ENCODE measurements at places on chromosomes 6 and 20.

DNA sequence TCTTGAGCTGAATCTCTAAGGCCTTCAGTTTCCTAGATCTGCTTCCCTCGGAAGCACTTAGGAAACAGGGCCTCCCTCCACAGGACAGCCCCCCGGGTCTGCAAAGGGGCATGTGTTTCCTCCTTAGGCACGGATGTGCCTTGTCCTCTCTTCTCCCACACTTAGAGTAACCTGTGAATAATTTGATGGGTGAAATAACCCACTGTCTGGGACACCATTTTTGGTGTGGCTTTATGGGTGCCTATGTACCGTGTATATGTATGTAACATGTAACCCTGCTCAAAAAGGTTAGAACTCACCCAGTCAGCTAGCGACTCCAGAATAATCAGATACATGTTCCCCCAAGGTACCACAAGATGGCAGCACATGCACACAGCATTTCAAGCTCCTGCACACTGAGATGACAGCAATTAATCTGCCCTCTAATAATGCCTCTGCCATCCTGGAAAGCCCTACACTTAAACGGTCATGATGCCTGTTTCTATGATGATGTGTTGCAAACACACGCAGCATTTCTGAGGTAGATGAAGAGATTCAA, 212.0 kb upstream of the PROKR2 start:
- peak; percentile 86 for DNase-seq

DNA sequence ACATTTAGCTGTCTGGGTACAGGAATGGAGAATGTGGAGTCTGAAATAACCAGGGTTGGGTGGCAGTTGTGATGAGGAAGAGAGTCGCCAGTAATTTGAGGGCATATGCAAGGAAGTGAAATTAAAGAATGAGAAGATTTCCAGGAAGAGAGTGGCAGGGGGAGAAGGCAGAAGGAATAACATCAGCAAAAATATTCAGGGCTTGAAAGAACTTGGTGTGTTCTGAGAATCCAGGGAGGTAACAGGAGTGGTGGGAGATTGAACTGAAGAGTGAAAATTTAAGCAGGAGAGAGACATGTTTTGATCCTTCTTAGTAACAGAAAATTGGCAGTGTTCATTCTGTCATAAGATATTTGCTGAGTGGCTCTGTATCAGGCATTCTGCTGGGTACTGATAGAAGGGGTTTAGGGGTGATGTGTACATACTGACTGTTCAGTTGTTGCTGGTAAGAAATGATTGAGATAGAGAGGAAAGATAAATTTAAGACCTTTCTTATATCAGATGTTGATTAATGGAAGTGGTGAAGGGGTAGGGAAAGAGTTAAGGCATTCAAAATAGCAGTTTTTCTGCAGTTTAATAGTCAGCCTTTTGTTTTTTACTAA, 54.7 kb downstream of the PHF20 start:
- no peak for DNase-seq

- no peak for DNase-seq
These were observed 857.6 kb upstream of the SLC35B3 start for GRCh38 chr6:9292975-9293374.

- no peak for DNase-seq
These were observed 55.5 kb downstream of the BMP7 start for GRCh38 chr20:57210911-57211280.

DNA sequence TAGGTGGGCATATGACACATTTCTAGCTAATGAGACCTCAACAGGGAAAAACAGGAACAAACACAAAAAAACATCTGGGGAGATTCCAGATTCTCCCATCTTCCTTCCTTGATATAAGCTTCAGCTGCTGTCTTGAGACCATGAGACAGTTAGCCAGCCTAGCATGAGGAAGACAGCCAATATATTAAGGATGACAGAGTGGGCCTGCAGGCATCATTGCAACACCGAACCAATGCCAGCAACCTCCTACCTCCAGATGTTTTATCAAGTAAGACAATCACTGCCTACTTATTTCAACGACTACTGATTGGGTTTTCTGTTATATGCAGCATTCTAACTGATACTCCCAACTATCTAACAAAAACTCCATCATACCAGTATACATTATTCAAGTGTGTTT, 119.0 kb downstream of the ISM1 start:
- no peak for DNase-seq

- DNase-seq, result no peak
These were observed 34.1 kb downstream of the MEI4 start for GRCh38 chr6:77686931-77687330.

- DNase-seq, result no peak
These were observed 8.5 kb downstream of the MRPS18A start for GRCh38 chr6:43679057-43679456.

DNA sequence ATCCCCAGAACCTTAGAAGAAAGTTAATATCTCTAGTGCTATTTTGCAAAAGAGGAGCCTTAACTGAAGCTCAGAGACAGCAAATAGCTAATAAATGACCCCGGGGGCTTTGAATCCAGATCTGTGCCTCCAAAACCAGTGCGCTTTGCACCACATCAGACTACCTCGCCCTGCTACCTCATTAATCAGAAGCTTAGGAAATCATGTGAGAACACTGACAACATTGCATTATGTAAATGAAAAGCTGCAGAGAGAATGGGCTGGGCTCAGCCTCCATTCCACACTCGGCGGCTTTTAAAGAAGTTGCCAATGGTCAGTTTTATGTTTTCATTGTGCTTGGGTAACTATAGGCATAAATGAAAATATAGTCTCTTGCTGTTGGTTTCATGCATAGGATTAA, 54.0 kb upstream of the STMND1 start:
- no peak for DNase-seq

DNA sequence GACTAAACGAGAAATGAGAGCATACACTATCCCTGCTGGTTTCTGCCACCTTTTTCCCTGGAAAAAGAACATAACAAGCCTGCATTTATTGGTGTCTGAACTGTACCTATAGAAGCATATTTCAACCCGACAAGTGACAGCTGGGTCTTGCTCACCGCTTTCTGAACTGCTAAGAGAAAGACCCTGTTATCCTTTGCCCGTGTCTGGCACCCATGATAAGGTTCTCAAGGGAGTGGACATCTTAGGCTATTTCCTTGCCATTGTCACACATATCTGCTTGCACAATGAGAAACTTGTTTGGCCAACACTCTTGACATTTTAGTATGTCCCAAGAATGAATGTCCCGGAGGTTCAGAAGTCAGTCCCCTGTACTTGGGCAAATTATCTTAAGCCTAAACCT, 19.3 kb downstream of the RIPOR2 start:
- DNase-seq, result no peak

GRCh38 chr6:12947967-12948366, 231.4 kb downstream of the PHACTR1 start:
- no peak for DNase-seq

- DNase-seq, result no peak
These were observed 190.5 kb downstream of the SLC16A10 start for GRCh38 chr6:111277819-111278218.

DNA sequence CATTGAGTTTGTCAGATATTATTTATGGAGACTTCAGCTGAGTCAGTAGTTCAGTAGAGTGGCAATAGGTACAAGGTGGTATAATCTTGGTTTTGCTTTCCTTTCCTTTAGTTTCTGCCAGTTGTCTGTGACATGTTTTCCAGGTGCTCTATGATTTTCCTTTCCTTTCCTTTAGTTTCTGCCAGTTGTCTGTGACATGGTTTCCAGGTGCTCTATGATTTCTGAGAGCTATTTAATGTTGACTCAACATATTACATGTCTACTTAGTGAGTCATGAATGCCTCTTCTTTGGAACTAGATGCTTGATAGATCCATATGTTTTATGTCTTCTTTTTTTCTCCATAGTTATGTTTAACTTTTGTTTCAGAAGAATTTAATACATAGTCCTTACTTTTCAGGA, 186.4 kb upstream of the DEFB112 start:
- DNase-seq, result no peak

DNA sequence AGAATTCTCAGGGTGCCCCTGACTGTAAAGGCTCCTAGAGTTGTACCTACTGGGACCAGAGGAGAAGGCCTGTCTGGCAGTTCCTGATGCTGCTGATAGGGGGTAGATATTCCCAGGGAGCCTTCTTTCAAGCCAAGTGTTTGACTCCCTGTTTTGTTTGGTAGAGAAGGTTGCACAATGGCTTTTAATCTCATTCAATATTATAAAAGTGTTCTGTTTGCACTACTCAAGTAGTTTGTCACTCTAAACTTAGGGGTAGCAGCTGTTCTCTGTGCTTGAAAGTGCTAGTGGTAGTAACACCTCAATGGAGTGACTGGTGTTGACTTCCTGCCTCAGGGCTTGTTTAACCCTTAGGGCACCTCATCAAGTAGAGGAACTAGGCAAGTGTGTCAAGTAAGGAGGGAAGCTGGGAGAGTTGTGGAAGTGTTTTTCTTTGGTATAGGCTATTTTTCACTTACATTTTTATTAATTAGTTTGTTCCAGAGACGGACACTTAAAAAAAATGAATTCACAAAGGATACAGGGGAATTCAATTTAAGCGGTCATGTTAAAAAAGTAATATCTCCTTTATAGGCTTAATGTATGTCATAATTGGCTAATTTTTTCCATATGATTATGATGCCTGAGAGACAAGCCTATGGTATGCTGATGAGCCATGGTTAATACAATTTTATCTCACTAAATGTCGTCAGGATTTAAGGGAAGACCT, 38.1 kb downstream of the BICRAL start:
- DNase-seq, result peak; percentile 5

DNA sequence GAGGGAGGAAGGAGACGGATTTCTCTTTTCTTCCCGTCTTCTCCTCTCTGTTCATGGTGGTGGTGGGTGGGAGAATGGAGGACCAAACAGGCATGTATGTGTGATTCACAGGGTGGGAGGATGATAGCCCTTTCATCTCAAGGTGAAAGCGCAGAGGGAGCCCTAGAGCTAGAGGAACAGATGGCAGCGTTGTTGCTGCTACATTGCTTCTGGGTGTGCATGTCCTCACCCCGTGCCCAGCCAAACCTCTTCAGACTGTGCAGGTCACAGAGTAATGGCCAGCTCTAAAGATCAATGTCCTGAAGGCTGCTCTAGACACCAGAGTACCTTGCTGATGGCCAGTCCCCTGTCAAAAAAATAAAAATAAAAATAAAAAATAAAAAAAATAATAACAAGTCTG, 301.8 kb downstream of the TBC1D7 start:
- DNase-seq, result no peak

GRCh38 chr20:8221887-8222419, 89.9 kb downstream of the PLCB1 start:
- DNase-seq, result no peak

DNA sequence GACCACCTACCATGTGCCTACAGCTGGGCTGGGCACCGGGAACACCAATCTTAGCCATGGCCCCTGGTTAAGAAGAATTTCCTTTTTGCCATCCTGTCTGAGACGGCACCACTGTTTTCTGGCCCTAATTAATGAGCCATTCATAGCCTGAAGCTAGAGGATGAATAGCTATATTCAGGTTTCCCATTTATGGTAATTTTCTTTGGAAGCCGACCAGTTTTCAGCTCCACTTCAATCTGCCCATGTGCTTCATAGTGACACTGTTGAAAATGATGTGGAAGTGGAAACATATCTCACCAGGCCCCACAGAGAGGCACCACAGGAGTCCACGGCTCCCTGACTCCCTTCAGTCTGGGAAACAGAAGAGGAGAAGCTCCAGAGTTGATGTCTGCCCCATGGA, 22.6 kb upstream of the ULBP3 start:
- DNase-seq, result no peak

DNA sequence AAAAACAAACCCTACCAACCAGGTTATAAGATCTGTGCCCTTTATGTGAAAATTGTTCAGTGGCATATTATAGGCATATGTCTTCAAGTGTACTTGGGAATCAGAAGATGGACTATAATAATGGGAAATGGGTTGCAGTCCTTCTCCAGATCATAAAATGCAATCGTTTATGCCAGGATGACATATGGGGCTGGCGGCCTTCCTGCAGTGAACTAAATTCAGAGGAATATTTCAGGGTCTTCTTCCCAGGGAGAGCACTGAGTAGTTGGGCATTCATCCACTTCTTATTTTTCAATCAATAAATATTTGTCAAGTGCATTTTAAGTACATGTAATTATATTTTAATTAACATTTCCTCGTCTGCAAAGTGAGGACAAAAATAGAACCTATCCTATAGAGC, 176.2 kb upstream of the CNR1 start:
- DNase-seq, result no peak

DNA sequence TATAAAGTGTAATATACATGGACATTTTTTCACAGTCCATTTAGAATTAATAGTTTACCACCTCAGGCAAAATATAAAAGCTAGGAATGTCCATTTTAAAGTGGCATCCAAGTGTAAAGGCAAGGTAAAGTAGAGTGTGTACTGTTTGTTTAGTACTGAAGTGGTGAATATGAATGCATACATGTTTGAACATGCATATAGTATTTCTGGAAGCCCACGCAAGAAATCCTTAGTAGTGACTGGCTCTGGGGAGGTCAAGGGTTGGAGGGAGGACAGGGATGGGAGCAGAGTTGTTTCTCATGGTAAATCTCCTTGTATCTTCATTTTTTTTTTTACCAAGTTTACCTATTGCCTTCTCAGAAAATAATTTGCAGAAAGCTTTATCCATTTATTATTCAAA, 129.2 kb downstream of the UNC5CL start:
- DNase-seq, result no peak

DNA sequence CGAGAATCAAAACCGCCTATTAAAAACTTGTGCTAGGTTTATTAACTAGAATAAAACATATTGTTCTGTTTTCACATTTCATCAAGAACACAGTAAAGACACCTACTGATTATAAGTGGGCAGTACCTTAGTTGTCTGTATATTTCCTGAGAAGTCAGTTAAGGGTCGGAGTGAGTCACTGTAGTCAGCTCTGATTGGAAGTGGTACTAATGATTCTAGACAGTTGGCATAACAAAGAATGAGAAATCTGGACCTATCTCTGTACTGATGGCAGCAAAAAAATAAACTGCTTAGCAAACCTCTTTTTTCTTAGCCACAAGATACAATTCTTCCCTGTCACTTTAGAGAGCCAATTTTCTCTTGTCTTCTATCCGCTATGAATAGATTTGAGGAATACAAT, 387.3 kb upstream of the ADGRB3 start:
- DNase-seq, result no peak

DNA sequence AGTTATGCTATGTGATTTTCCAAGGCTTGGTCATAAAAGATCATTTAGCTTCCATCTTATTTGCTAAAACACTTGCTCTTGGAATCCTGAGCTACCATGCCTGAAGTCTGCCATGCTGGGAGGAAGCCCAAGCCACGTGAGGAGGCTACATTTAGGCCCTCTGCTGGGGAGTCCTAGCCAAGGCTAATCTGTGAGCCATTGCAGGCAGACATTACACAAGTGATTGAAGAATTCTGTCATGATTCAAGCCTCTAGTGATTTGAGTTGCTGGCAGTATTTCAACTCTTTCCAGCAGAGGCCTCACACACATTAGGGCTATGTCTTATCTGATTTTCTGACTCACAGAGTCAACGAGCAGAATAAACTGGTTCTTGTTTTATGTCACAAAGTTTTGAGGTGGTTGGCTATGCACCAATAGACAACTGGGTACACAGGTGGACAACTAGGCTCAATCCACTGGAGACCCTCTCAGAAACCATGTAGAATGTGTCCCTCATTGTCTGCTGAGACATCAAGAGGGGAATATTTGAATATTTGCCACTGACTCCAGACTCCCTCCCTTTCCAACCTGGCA, 227.2 kb upstream of the SULF2 start:
- DNase-seq, result no peak
